ENCODE measurements at places on chromosomes 1 and 21.

- no peak for DNase-seq
Observed at GRCh38 chr1:177847843-177848242, 122.0 kb downstream of the SEC16B start.

DNA sequence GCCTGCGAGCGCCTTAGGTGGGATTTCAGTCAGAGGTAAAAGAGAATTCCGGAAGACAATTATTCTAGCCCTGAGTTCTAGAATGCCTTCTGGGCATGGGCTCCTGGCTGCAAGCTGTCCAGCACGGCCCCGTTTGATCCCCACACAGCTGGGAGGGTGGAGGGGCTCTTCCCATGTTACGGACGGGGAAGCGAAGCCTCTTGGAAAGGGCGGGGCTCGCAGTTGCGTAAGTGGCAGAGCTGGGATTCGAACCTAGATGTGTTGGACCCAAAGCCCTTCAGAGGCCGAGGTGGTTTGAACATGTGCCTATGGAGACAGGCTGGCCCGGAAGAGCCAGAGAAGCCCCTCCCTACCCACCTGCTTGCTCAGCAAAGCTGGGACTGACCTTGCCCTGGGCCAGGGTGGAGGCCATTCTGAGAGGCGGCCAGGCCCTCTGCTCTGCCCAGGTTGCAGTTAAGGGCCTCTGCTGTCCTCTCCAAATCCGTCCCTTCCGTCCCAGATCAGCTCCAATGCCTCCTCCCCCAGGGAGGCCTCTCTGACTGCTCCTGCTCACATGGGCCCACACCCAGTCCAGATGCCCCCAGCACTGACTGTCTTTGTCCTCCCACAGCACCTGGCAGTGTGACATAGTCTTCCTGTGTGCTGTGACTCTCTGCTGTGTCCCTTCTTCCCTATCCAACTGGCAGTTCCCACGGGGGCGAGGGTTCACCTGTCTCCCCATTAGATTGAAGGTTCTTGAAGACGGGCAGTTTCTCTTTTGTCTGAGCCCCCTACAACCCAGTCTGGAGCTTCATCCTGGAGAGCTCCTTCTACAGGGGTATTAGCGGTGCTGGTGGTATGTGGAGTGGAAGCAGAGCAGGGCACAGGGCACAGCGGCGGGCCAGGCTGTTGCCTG, 1.2 kb upstream of the HSPB7 start:
- DNase-seq: no peak

DNA sequence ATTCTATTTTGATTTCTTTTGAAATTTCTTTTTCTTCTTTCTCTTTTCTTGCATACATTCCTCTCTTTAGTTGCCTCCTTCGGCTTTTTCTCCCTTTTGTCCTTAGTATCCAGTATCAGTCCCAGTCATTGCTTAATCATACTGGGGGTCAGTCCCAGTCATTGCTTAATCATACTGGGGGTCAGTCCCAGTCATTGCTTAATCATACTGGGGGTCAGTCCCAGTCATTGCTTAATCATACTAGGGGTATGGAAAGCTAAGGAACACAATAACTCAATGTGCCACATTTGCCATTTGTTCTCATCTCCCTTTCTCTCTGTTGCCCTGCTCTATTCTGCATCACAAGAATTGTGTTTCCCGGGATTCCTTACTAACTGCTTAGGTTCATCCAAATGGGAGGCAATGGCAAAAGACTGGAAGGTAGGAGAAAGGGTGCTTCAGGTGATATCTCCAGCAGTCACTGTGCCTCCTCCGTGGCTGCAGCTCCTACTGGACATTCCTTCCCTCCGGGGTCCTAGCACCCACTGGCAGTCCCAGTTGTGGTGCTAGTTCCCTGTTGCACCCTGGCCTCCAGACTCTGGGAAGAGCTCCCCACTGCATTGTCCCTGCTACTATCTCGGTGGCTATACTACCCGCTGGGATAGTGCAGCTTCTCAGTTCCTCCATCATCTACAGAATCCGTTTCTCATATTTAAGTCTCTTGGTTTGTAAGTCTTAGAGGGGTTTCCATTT, 32.6 kb upstream of the LAMC1 start:
- no peak for DNase-seq

GRCh38 chr21:42614811-42615351, 38.5 kb upstream of the PDE9A start:
- DNase-seq: peak; percentile 58

GRCh38 chr1:201198598-201198997, 8.0 kb downstream of the IGFN1 start:
- no peak for DNase-seq

DNA sequence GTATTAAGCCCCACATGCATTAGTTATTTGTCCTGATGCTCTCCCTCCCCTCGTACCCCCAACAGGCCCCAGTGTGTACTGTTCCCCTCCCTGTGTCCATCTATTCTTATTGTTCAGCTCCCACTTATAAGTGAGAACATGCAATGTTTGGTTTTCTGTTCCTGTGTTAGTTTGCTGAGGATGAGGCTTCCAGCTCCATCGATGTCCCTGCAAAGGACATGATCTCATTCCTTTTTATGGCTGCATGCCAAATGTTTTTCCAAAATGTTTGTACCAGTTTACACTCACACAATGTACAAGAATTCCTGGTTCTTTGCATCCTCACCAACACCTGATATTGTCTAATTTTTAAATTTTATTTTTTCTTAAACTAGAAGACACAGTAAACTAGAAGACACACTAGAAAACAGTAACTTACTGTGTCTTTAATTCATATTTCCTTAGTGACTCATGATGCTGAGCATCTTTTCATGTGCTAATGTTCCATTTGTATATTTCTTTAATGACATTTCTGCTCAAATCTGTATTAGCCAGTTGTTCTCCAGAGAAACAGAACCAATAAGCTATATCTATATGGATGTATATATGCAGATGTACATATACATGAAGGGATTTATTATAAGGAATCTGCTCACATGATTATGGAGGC, 19.4 kb upstream of the USP1 start:
- no peak for DNase-seq

DNA sequence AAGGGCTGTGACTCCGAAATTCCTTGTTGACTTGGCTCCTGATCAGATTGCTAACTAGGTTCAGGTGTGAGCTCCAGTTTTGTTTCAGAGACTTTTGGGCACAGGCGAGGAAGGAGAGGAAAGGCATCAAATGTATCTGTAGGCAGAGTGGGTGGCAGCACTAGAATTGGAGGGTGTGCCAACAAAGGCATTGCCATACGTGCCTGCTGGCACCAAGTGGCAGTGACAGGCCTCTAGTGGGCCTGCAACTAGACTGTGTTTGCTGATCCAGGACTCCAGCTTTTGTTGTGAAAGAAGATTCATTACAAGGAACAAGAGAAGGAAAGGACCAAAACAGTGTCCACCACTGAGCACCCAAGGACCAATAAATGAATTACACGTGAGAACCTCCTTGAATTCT, 79.5 kb downstream of the TM2D1 start:
- DNase-seq: no peak

GRCh38 chr1:14786109-14786675, 187.7 kb downstream of the KAZN start:
- no peak for DNase-seq

DNA sequence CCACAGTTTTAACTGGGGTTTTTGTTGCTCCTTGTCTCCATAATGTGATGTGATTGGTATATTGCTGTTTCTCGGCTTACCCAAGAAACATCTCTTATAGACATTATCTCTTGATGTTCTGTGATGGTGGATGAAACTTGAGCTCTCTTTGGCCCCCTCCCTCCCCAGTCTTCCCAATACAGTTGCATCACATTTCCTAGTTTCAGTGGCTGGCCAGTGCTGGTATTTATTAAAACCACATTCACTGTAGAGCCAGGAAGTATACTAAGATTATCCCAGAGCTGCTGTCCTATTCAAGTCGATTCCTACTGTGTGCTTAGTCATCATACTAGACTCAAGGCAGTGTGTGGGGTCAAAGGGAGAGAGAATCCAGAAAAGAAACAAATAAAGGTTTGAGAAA, 244.4 kb downstream of the KAZN start:
- no peak for DNase-seq

DNA sequence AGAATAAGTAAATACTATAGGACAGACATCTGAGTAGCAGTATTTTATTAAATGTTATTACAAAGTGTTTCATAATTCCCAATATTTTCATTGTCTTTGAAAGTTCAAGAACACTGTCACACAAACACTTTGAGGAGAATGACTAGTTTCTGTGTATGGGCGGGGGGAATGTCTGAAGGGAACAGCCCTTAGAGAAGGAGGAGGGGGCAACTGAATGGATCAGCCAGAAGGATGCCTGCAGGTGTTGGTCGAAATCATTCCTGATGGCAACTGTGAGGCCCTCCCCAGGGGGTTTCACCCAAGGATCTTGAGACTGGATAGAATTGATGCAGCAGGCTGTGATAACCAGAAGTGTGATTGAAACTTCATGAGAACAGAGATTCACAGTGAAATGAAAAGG, 223.2 kb upstream of the C1orf87 start:
- DNase-seq: no peak

DNA sequence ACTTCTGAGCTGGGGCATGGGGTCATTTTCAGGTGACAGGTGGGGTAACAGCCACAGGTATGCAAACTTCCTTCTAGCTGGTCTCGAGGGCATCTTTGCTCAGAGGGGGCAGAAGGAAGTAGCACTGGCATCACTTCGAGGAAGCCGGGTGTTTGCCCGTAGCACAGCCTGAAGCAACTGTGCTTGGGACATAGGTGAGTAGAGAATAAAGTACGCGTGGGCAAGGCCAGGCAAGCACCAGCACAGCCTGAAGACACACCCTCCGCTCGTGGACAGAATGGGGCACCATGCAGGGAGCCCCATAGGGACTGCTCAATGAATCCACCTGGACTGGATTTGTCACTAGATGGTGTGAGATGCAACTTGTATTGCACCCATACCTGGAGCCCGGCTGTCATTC, 167.1 kb downstream of the KCNJ6 start:
- no peak for DNase-seq

GRCh38 chr1:92695104-92695503, 89.8 kb downstream of the EVI5 start:
- no peak for DNase-seq

GRCh38 chr1:161008869-161009510, 12.0 kb downstream of the F11R start:
- DNase-seq: no peak

DNA sequence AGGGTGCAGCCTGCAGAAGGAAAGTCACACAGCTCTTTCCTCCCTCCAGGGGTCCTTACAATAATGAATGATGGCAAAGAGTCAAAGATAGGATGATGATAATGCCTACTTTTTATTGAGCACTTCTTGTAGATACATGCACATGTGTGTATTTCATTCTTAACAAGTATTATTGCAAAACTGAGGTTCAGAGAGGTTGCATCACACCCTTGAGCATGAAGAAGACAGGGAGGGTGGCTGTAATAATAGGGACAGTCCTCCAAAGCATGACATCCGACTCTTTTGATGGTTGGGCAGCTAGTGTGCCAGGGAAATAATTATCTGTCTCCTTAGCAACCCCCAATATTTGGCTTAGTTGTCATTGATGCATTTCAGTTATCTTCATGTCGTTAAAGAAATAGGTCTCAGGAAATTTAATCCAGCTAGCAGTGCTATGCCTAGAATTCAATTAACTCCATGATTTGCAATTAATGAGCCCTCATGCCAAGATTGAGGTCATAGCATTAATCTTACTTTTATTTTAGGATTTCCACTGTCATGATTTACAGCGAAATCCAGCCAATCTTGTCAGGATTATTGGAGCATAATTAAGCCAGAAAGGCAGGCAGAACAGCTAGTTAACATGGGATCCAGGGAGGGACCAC, 35.0 kb downstream of the DNAJC6 start:
- no peak for DNase-seq

- DNase-seq: no peak
Observed at GRCh38 chr1:168401341-168401740, 120.7 kb downstream of the TBX19 start.

- no peak for DNase-seq
Observed at GRCh38 chr1:2948751-2949680, 72.3 kb upstream of the ACTRT2 start.

DNA sequence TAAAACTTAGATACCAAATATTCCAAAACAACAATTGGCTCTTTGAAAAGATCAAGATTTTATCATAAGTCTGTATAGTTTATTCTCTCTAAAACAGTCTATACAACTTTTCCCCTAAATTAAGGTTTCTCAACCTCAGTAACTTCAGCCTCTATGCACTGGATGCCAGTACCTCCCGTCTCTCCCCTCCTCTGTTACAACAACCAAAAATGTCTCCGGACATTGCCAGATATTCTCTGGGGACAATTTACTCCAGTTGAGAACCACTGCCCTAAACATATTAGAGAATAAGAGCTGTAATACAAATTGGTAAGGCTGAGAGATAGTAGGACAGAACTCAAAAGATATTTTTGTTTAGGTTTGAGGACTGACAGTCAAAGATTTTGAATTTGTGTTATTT, 71.6 kb downstream of the TMEM200B start:
- no peak for DNase-seq

GRCh38 chr1:12496154-12496961, 121.7 kb downstream of the DHRS3 start:
- no peak for DNase-seq

GRCh38 chr1:25620211-25620610, 3.6 kb downstream of the MAN1C1 start:
- DNase-seq: peak; percentile 53

GRCh38 chr1:30990591-30990990, 74.9 kb downstream of the PUM1 start:
- no peak for DNase-seq

- DNase-seq: no peak
Observed at GRCh38 chr1:54774820-54775498, 10.6 kb upstream of the PARS2 start.

GRCh38 chr1:170698301-170699275, 34.7 kb downstream of the PRRX1 start:
- no peak for DNase-seq

DNA sequence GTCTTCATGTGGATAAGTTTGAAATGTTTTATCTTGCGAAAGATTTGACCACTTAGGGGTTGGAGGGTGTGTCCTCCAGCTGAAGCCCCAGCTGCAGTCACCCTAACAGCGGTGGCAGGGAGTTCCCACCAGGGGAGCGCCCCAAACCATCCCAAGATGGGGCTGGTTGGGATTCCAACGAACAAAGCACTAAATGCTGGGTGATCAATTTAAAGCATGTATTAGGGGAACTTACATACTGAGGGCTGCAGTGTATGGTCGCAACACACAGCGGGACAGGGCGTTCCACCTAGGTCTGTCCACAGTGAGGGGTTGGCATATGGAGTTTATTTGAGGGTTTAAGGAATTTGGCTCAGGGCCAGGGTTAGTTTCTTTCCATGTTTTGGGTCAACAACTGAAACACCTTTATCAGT, 26.3 kb downstream of the SLC37A1 start:
- no peak for DNase-seq

GRCh38 chr1:93904228-93904627, 5.0 kb downstream of the GCLM start:
- DNase-seq: peak; percentile 21

DNA sequence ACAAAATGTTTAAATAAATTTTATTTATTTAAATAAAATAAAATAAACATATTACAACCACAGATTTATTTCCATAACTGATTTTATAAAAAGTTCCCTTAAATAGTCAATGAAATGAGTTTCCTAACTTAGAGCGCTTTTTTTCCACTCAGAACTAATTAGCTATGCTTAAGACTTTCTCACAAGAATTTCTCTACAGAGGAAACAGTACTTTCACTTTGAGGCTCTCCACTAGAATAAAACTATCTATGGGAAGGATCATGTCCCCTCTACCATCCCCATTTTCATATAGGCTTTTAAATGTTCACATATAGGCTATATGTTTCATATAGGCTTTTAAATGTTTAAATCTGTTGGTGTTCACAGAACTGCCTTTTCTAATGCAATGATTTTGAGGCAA, 40.0 kb upstream of the DPH5 start:
- no peak for DNase-seq
